ENCODE measurements at places on chromosomes 3 and 15.
A peak's percentile ranks its signal among the peaks of the same experiment; 100 is the strongest.

DNA sequence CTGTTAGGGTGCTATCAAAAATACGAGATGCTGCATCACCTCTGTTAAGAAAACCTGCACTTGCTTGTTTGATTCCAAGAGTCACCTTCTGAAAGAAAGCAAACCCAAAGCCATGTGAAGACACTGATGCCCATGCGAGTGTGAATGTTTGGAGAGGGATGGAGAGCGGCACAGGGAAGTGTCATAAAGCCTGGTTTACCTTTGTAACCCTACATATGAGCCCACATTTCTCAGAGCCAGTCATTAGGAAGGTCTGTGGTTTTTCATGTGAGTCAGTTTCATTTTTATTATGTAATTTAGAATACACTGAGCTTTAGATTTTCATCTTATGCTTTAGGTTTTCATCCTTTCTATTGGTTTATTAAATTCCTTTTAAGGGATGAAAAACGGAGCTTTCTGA is 896.8 kb downstream of the ROBO1 start:
- peak; percentile 34 for DNase-seq

DNA sequence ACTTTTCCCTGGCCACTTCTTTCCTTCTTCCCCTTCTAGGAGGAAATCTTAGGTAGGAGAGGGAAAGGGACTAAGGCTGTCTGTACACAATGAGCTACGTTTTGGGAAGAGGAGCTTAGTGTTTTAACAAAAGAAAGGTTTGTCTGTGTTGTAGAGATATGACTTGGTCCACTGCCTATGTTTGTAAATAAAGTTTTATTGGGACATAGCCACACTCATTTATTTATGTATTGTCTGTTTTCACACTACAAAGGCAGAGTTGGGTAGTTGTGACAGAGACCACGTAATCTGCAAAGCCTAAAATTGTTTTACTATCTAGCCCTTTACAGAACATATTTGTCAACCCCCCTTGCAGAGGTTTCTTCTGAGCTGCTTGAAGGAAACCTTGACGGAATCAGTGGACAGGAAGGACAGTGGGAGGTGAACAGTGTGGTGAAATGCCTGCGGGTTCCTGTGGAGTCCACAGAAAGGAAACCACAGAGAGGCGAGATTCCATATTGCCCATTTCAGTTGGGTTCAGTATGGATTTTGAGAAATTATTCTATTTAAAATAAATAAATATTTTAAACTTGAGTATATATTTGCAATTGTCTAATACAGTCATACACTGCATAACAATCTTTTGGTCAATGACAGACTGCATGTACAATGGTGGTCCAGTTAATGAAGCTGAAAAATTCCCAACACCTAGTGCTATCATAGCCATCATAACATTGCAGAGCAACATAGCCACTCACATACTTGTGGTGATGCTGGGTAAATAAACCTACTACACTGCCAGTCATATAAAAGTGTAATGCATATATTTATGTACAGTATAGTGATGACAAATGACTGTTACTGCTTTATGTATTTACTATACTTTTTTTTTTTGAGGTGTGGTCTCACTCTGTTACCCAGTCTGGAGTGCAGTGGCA is 157.9 kb upstream of the NUDT16 start:
- DNase-seq = no peak

GRCh38 chr15:57285386-57285785 is 90.9 kb upstream of the CGNL1 start:
- no peak for DNase-seq

GRCh38 chr3:108378153-108378951 is 82.0 kb downstream of the HHLA2 start:
- DNase-seq = no peak

DNA sequence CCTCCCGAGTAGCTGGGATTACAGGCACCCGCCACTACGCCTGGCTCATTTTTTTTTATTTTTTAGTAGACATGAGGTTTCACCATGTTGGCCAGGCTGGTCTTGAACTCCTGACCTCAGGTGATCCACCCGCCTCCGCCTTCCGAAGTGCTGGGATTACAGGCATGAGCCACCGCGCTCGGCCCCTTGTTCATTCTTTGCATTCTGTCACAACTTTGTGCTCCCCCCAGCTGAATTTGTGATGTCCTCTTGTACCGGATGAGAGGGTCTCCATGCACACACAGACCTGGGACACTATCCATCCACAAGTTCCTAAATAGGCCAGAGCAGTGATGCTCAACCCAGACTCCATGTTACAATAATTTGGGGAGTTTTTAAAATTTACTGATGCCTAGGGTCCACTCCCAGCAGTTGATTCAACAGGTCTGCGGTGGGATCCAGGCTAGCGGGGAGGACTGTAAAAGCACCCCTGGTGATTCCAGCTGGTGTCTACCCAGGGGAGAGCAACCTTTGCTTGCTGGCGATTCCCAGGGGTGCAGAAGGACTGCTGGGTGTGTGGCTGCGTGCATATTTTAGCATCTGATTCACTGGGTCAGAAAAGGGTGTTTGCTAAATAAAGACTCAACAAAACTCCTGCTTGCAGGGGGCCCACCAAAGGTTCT is 1.0 kb downstream of the RASSF1 start:
- DNase-seq = peak; percentile 66

DNA sequence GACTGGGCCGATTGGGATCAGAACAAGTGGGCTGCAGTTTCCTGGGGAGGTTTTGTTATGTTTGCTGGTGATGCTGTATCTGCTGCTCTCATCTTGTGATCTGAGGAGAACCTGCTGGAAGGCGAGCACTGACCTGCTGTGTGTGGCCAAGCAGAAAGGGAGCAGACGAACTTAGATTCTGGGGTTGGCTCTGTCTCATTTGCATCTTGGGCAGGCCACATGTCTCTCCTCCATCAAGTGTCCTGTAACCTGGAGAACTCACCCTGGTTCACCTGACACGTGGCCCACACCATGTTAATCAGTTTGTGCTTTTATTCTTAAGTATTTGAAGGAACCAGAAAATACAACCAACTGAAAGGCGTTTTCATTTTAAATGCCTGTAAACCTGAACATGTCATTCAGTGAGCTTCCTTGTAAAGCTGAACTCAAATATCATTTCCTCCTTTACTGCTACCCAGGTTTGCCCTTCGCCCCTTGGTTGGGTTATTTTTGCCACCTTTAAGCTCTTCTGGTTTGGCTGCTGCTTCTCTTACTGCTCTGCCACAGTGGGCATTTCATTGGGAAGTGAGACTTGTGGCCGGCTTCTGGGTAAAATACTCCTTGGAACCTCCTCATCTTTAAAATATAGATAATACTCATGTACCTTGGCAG is 33.5 kb upstream of the TRAK1 start:
- no peak for DNase-seq

DNA sequence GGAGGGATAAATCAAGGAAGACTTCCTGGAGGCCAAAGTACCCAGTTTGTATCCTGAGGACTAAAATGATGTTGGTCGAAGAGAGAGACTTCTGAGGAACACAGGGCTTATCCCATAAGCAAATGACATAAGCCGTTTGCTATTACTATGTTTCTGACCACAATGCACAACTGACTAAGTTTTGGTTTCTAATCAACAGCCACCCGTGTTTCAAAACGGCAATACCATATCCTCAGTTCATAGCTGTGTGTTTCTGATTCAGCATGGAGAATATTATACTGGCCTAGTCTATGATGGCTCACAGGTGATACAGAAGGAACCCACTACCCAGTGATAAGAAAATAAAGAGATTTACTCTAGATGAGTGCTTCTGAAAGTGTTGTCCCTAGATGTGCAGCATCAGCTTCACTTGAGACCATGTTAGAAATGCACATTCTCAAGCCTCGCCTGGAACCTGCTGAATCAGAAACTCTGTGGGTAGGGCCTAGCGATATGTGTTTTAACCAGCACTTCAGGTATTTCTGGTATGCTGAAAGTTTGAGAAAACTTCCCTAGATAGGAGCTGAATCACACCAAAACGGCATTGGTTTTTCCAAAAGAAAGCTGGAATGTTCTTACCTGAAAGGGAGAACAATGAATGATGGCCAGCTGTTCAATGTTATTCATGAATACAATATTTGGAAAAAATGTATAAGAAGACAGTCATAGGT is 639.7 kb upstream of the NR2F2 start:
- DNase-seq = no peak

All from fibroblast of skin of right quadriceps (primary cell).